ENCODE measurements at places on chromosomes 6 and 20.
A peak's percentile ranks its signal among the peaks of the same experiment; 100 is the strongest.

- DNase-seq: no peak
Observed at GRCh38 chr20:706366-706885, 30.8 kb upstream of the SCRT2 start.

GRCh38 chr6:130010387-130010786 lies 8.0 kb upstream of the L3MBTL3 start:
- DNase-seq: no peak

DNA sequence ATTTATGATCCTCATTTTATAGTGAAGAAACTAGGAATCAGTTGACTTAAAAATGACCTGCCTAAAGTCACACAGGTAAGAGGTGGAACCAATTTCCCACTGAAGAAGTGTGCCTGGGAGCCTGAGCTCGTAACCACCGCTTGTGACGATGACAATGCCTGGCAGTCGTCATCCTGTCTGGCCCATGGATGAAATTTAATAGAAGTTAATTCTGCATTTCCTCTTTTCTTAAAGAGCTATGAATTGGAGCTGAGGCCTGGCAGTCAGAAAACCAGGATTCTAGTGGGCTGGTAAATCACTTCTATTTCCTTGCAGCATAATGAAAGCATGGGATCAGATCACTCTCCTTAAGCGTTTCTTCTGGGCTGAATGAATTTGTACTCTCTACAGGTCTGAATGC lies 200.0 kb upstream of the SGK1 start:
- DNase-seq: no peak

- DNase-seq: no peak
Observed at GRCh38 chr6:116217069-116217468, 36.8 kb downstream of the TSPYL4 start.

DNA sequence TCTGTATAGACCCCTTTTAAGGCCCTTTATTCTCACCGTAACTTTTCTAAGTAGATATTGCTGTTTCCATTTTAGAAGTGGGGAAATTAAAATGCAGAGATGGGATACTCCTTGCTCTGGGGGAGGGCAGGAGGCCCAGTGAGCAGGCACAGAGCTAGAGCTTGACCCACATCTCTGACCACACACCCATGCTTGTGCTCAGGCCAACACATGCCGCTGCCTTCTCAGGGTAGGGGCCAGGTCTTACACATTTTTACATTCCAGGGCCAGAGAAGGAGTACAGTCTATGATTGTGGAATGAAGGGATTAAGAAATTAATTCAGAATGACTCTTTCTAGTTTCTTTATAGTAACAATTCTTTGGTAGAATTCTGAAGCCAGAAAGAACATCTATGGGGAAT lies 104.8 kb downstream of the SOBP start:
- no peak for DNase-seq

- no peak for DNase-seq
Observed at GRCh38 chr20:18638768-18639167, 50.9 kb downstream of the DTD1 start.

GRCh38 chr6:38364127-38364526 lies 275.6 kb downstream of the BTBD9 start:
- DNase-seq: no peak

DNA sequence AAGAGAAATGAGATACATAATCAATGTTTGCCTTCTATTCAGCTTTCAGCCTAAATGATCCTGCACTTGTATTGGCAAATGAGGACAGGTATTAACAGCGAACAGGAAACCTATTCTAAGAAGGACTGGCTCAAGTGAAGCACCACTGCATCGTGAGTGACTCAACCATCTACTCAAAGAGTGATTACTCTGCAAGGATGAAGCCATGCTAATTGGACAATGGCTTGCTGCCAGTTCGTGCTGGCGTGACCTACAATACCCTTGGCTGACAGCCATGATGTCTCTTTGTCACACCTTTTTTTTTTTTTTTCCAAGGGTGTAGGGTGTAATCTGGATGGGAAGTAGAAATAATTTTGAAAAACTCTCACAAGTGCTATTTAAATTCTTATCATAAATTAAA lies 104.9 kb downstream of the GJA10 start:
- peak; percentile 44 for DNase-seq

- no peak for DNase-seq
Observed at GRCh38 chr6:116029535-116029934, 31.2 kb downstream of the FRK start.

DNA sequence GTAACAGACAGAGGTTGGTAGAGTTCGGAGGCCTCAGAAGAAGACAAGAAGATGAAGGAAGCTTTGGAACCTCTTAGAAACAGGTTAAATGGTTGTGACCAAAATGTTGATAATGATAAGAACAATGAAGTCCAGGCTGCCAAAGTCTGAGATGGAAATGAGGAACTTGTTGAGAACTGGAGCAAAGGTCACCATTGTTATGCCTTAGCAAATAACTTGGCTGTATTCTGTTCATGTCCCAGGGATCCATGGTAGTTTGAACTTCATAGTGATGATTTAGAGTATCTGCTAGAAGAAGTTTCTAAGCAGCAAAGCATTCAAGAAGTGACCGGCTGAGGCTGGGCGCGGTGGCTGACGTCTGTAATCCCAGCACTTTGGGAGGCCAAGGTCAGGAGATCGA lies 11.1 kb upstream of the LSM14B start:
- DNase-seq: no peak

DNA sequence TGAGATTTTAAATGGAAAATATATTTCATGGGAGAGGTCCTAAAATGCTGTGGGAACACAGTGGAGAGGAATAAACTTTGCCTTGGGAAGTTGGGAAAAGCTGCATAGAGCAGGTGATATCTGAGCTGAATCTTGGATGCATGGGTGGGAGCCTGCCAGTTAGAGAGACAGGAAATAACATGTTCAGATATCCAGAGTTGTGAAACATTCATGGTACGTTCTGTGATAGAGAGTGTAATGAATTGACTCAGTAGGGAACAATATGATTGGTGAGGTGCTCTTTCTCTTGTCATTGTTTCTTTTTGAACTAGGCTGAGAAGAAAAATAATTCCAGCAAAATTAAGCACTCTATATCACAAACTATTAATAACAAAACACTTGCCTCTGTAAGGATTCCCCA lies 72.8 kb downstream of the RPS12 start:
- DNase-seq: no peak

DNA sequence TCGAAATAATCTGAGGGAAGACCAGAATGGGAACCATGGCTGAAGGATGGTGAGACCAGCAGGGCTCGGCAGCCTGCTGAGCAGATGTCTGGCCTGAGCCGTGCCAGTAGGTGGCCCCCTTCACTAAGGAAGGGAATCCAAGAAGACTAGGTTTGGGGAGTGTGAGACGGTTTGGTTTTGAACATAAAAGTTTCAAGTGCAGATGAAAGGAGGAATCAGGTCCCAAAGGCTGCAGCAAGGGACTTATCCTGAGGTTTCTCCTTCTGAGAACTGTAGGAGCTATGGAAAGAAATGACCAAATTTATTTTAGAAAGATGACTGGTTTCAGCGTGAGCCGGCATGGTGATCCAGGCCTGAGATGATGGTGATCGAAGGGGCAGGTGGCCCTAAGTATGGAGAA lies 4.6 kb upstream of the OSER1 start:
- peak; percentile 55 for DNase-seq

GRCh38 chr6:138403324-138403800 lies 661 bp upstream of the HEBP2 start:
- DNase-seq: peak; percentile 13

GRCh38 chr6:10269814-10270472 lies 144.9 kb downstream of the TFAP2A start:
- no peak for DNase-seq

DNA sequence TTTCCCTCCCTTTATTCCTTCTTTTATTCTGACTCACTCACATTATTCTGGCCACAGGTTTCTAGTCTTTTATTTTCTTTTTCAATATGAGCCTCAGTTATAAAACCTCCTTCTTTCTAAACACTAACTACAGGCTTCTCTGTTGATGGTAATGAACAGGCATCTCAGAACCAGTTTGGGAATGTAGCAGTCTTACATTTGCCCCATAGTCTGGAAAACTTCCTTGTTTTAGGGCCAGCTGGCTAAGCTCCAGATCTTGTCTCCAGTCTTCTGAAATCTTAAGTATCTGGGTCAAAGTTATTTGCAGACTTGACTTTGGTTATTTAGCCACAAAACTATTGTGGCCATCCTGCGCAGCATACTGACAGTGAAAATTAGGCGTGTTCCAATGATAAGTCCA lies 97.0 kb upstream of the MAN1A1 start:
- DNase-seq: no peak

- DNase-seq: no peak
Observed at GRCh38 chr6:76435174-76435573, 362.7 kb upstream of the IMPG1 start.

GRCh38 chr6:143167224-143167623 lies 106.5 kb downstream of the AIG1 start:
- no peak for DNase-seq

- DNase-seq: no peak
Observed at GRCh38 chr20:53276143-53276542, 304.0 kb downstream of the TSHZ2 start.

- DNase-seq: no peak
Observed at GRCh38 chr6:8513174-8513573, 77.8 kb upstream of the SLC35B3 start.

- no peak for DNase-seq
Observed at GRCh38 chr6:44704240-44705150, 317.0 kb downstream of the CDC5L start.

DNA sequence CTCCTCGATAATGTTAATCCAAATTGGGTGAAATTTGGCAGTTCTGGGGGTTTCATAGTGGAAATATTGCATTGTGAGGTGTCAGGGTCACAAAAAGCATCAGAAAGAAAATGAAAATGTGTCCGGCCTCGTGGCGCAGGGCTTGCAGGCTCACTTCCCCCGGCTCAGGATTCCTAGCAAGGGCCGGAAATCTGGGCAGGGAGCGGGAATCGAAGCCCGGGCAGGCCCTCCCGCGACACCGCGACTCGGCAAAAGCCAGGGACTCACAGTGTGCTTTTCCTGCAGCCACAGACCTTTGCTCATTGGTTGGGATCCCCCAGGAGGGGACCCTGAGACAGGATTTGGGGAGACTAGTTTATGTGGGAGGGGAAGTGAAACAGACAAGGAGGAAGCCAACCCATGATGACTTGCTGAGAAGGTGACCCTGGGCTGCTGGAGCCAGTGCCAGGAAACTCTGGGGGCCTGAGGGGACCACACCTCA lies 847 bp upstream of the CD93 start:
- no peak for DNase-seq

- no peak for DNase-seq
Observed at GRCh38 chr6:32189069-32189741, 797 bp downstream of the PBX2 start.

DNA sequence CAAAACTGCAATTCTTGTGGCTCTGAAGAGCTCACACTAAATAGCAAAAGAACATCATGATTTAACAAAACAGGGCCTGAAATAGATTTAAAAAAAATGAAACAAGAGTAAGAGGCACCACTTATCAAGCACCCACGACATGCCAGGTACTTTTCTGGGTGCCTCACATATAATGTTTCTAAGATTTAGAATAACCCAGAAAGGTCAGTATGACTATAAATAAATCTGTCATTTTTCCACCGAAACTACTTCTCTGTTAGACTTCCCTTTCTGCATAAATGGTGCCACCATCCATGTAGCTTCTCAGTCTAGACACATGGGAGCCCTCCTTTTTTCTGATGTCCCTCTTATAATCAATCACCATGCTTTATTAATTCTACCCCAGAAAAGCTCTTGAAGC lies 652.4 kb upstream of the CHD6 start:
- no peak for DNase-seq

GRCh38 chr20:237489-237888 lies 10.4 kb downstream of the DEFB129 start:
- DNase-seq: no peak

DNA sequence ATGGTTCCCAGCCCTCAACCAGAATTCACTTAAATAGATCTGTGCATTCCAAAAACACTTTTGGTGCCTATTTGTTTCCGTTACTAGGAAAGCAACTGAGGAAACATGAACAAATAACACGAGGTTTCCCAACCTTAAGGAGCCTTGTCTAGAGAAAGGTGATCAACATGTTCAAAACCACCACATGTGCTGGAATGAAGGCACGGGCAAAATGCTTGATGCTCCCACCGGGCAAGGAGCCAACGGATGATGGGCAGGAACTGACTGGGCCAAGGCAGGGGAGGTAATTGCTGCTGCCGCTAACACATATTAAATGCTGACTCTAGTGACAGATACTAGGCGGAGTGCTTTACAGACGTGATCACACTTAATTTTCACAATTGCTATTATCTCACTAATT lies 2.5 kb downstream of the MYLK4 start:
- DNase-seq: no peak

DNA sequence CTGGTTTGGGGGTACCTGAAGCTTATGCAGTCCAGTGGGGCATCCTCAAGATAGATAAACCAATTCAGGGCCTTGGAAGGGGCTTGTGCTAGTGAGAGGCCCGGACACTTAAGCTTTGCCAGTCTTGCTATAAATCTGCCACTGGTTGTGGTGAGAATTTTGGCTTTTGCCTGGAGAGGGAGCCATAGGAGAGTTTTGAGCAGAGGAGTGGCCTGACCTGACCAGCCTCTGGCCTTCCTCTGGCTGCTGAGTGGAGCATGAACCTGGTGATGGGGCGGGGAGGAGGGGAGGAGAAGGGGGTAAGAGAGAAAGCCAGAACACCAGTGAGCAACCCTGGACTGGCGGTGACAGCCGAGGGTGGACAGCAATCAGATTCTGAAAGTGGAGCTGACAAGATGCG lies 7.1 kb downstream of the TMEM74B start:
- DNase-seq: no peak

DNA sequence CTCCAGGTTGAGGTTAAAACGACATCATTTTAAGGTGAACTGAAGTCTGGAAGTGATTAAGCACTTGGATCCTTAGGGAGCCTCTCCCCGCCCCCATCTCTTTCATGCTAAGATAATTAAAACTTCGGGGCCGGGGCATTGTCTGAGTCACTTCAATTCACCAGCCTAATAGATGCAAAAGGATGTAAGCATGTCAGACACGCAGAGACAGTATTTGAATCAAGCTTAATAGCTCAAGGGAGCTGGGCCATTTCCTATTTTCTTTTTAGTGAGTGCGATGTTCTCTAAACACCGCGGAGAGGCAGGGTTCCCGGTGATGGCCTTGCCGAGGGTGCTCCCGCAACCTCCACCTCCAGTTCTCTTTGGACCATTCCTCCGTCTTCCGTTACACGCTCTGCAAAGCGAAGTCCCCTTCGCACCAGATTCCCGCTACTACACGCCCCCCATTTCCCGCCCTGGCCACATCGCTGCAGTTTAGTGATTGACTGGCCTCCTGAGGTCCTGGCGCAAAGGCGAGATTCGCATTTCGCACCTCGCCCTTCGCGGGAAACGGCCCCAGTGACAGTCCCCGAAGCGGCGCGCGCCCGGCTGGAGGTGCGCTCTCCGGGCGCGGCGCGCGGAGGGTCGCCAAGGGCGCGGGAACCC lies 516 bp upstream of the IRF4 start:
- no peak for DNase-seq

DNA sequence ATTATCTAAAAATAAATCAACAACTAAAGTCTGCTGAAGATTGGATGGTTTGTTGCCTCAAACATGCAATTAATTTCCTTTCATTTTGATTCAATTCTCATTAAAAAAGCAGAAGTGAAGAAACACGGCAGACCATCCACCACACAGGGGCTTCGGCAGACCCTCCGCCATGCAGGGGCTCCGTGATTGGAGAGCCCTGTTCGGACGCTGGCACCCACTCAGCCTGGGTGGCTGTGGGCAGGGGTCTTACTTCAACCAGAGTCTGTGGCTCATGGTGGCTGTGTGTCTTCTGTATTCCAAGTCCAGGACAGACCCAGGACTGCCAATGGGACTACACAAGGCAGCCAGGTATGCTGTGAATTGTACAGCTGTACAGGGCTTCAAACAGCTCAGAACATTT lies 86.9 kb upstream of the FRMD1 start:
- no peak for DNase-seq

GRCh38 chr20:60108397-60108796 lies 150.2 kb downstream of the CDH26 start:
- DNase-seq: no peak

All from NCI-H1930 (cell line).